ENCODE measurements at places on chromosomes 13 and 19. TPM values are rescaled to one million over a fixed set of nuclear protein-coding genes. Genes with fewer than 3 reads are reported as not detected.

SPRED3 gene
- 11.0 TPM for total RNA-seq

ZNF491 gene
- total RNA-seq, result 0.93 TPM

ZNF229 gene
- 12.8 TPM for total RNA-seq

TMEM221 gene
- total RNA-seq, result not detected

ZNF264 gene
- total RNA-seq, result 21.8 TPM

C19orf67 gene
- total RNA-seq, result not detected

FFAR1 gene
- not detected for total RNA-seq

RNF113B gene
- not detected for total RNA-seq

ZNF44 gene
- 6.4 TPM for total RNA-seq

POU4F1 gene
- 12.3 TPM for total RNA-seq

GRIK5 gene
- total RNA-seq, result 0.27 TPM

CHMP2A gene
- total RNA-seq, result 60.3 TPM

CNFN gene
- not detected for total RNA-seq

IFNL1 gene
- total RNA-seq, result not detected

LILRA2 gene
- not detected for total RNA-seq

TEX26 gene
- not detected for total RNA-seq

POU2F2 gene
- 0.40 TPM for total RNA-seq

MAP3K10 gene
- total RNA-seq, result 7.3 TPM

Data from thoracic aorta endothelial cell (primary cell).